ENCODE measurements at places on chromosomes 2 and 18.

GRCh38 chr2:146457221-146457620 lies 1387.6 kb upstream of the ACVR2A start:
- DNase-seq, result no peak

- no peak for DNase-seq
Measured at GRCh38 chr2:68878071-68878711, 7.0 kb upstream of the BMP10 start.

DNA sequence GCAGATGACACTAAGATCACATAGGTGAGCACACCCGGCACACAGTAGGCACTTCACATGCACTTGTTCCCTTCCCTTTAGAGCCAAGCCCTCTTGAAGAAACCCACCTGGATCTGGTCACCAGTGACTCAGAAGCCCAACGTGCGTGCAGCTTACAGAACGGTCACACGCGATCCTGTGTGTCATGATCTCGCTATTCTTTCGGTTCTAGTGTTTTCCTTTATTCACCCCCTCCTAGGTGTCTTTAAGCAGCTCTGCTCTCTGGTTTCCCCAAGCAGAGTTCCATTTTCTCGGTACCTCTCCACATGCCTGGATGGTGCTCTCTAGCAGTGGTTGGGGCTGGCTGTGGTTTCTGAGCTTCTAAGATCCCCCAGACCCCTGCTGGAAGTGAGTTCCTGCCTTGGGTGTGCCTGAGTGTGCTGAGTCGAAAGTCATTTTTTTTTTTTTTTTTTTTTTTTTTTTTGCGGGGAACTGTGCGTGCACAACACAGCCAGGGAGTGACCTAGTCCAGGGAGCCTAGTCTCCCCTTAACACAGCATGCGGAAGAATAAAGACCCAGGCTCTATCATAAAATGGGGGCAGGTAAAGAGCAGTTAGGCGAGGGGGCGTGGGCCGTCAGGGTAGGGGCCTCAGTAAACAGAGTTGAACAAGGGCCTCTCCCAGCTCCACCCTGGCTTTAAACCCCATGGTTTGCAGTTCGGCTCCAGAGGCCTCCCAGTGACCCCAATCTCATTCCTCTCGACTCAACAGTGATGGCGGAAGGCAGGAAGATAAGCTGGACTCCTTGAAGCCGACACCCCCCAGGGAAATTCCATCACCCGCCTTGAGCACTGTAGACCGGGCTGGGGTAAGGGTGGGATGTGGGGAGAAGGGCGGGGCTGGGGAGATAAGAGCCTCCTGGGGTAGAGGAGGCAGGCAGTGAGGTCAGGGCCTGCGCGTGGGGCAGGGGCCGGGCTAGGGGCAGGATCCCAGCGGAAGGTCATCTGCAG lies 29.8 kb upstream of the DNMT3A start:
- no peak for DNase-seq

DNA sequence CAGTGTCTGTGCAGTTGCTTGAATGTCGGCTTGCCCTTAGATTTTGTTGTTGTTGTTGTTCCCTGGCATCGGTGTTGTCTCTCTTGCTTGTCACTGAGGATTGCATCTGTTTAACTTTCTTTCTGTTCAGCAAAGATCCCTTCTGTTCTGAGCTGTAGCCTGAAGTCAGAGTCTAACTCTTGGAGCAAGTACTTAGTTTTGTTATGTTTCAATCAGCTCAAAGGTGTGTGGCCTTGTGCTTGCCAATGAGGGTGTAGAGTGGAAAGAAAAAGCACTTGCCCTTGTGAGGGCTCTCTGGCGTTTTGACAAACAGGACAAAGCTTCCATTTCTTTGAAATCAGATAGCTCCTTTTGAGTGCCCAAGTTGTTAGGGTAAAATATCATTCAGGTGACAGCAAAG lies 757.1 kb upstream of the CDH7 start:
- no peak for DNase-seq

DNA sequence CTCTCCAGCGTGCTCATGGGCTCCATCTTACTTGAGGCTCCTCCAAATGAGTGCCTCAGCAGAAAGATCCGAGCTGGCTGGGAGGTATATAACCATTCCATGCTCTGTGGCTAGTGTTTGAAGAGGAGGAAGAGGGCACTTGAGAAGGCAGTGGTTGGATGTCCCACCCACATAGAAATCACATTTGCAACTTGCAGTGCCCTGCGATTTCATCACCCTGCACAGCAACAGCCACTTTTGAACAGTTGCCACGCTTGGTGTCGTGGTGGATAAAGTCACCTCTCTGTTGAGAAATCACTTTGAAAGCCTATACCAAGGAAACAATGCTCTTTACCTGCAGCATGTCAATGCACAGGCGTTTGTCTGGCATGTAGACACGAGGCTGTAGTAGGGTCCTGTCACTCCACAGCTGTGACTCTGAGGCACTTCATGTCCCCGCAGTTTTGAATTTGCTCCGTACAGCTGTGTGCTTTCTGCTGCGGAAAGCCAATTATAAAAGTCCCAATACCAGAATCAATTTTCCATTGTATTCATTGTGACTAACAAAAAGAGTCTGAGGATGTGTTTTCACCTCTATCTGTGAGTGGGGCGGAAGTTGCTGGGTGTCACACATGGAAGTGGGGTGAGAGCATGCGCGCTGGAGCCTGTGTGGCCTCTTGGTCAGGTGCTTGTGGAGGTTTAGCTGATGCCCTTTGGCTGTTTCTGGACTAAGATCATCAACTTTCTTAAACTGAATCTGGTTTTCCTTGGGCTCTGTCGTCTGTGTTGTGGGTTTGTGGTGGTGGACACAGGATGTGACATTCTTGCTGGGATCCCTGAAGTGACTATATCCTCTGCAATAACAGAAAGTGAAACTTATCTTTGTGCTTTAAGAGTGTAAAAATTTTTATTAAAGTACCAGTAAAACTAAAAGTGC lies 2.8 kb downstream of the CNDP2 start:
- no peak for DNase-seq

GRCh38 chr2:85605406-85606115 lies 3.1 kb upstream of the TMEM150A start:
- DNase-seq, result no peak

DNA sequence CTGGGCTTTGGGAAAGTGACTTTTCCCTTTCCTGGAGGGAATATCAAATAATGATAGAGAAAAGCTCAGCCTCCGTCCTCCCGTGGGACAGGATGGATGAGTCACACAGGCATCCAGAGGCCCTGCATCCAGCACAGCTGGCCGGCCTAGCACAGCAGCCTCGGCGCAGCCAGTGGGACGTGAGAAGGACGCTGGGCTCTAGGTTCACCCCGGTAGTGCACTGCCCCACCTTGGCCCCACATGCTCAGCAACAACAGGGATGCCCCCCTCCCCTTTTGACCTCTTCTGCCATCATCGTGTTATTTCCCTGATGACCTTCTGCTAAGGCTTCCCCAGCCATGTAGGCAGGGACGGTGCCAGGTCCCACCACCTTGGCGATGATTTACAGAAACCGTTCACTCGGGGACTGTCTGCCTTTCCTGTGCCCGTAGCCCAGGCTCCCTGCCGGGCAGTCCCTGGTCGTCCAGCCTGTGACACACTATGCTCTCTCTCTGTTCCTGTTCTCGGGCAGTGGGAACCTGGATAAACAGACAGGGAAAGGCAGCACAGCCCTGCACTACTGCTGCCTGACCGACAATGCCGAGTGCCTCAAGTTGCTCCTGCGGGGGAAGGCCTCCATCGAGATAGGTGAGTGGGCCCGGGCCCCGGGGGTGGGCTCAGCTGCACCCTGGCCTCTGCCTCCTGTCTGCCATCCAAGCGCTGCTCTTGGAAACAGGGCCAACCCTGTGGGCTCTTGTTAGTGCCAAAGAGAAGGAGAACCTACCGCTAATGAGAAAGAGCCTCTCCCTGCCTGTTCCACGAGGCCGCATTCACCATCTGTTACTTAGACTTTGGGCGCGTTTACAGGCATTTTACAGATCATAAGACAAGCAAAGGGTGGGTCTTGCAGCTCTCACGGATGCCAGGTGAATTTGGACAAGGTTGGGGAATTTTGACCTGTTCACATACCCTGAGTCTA lies 44.6 kb downstream of the ITGB1BP1 start:
- DNase-seq, result no peak

- DNase-seq, result no peak
Measured at GRCh38 chr2:232795920-232796319, 19.6 kb upstream of the KCNJ13 start.

- DNase-seq, result no peak
Measured at GRCh38 chr18:23523429-23524212, 20.3 kb downstream of the RMC1 start.

GRCh38 chr18:70037431-70038061 lies 89.9 kb upstream of the CD226 start:
- DNase-seq, result no peak

GRCh38 chr2:159012142-159012541 lies 43.7 kb downstream of the TANC1 start:
- DNase-seq, result no peak

GRCh38 chr2:60972889-60973656 lies 44.4 kb upstream of the PEX13 start:
- no peak for DNase-seq

- no peak for DNase-seq
Measured at GRCh38 chr2:173045181-173045580, 30.5 kb upstream of the MAP3K20 start.
